Aorta (tissue), 5 donors: ENCODE measurements at places on chromosomes 1 and 21. TPM values are rescaled to one million over a fixed set of nuclear protein-coding genes. Genes with fewer than 3 reads are reported as not detected.

GRCh38 chr21:29304597-29304996 is 5.9 kb downstream of the BACH1 start:
- H3K36me3 ChIP-seq = no peaks in the 10 kb centered on the region
- H3K4me1 ChIP-seq = peaks cover 23% of the 10 kb centered on the region
- no peak overlapping the region for H3K4me3 ChIP-seq
- no peak overlapping the region for H3K27ac ChIP-seq
- no peak for DNase-seq
- no peaks in the 10 kb centered on the region for H3K27me3 ChIP-seq

The LCE3D gene
- not detected for total RNA-seq

The CDA gene
- total RNA-seq = 5.3 TPM

DNA sequence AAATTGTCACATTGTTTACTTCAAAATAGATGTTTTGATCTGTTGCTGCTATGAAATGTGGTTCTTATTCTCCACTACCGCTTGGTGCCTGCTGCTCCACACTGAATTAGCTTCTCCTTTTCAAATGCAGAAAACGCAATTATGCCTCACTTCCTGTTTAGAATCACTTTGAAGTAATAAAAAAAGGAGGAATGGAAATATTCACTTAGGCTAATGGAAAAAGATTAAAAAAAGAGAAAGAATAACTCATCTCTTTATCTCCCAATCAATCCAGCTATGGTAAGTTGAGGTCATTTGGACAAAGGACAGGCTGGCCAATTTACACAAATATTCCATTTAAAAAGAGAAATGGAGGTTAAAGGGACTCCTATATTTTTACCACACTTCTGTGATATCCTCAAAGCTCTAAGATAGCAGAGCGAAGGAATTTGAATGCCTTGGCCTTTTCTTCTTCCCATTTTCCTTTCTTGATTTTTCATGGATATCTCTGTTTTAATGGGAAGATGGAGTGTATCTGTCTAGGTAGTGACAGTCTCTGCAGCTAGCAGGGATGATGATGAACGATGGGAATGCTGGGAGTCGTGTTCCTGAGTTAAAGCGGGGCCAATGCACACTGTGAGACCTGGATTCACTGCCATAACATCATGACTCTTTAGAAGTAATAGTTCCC is 35.7 kb downstream of the RGS5 start:
- H3K27me3 ChIP-seq = no peaks in the 10 kb centered on the region
- H3K4me3 ChIP-seq = no peak overlapping the region
- peak overlapping the region; percentile 98 for H3K27ac ChIP-seq
- DNase-seq = no peak
- peaks cover 2% of the 10 kb centered on the region for H3K36me3 ChIP-seq

DNA sequence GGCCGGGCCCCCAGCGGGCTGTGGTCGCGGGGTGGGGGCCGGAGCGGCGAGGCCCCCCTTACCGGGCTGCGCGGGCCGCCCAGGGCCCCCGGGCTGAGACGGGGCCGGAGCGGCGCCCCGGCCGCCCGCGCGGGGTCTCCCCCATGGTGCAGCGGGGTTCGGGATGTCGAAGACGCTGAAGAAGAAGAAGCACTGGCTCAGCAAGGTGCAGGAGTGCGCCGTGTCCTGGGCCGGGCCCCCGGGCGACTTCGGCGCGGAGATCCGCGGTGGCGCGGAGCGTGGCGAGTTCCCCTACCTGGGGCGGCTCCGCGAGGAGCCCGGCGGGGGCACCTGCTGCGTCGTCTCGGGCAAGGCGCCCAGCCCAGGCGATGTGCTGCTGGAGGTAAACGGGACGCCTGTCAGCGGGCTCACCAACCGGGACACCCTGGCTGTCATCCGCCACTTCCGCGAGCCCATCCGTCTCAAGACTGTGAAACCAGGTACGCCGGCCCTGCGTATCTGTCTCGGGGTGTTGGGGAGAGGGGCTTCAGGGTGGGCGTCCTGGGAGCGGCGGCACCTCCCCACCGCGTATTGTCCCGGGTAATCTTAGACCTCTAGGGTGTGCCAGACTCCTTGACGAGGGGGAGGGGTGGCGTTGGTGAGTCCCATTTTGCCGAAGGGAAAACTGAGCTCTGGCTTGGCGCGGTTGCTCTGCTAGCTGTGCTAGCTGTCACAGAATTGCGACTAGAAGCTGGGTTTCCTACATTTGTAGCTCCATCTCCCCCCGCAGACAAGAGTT is 745 bp downstream of the MAGI3 start:
- H3K27me3 ChIP-seq = no peaks in the 10 kb centered on the region
- H3K27ac ChIP-seq = peak overlapping the region; percentile 76
- no peaks in the 10 kb centered on the region for H3K4me1 ChIP-seq
- peak; percentile 80 for DNase-seq
- H3K4me3 ChIP-seq = peak overlapping the region; percentile 95

GRCh38 chr1:109433322-109433721 is 7.1 kb upstream of the PSMA5 start:
- no peaks in the 10 kb centered on the region for H3K36me3 ChIP-seq
- H3K27ac ChIP-seq = no peak overlapping the region
- no peak for DNase-seq

DNA sequence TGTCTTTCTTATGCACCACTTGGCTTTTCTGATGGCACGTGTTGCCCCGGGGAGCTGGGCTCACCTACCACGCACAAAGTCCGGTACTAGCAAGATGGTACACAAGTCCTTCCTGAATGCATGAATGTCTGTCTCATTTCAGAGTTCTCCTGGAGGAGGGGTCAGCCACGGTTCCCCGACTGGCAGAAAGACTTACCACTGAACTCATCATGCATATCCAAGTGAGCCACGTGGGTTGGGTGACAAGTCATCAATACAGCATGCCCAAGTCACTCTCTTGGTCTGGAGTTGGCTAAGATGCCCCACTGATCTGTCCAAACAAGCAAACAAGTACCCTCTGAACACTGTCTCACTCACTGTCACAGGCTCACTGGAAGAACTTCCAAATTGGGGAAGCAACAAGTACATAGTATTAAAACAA is 28.6 kb upstream of the MX1 start:
- no peak overlapping the region for H3K4me3 ChIP-seq
- DNase-seq = peak; percentile 56
- H3K36me3 ChIP-seq = no peaks in the 10 kb centered on the region
- H3K27me3 ChIP-seq = no peaks in the 10 kb centered on the region
- no peaks in the 10 kb centered on the region for H3K4me1 ChIP-seq

DNA sequence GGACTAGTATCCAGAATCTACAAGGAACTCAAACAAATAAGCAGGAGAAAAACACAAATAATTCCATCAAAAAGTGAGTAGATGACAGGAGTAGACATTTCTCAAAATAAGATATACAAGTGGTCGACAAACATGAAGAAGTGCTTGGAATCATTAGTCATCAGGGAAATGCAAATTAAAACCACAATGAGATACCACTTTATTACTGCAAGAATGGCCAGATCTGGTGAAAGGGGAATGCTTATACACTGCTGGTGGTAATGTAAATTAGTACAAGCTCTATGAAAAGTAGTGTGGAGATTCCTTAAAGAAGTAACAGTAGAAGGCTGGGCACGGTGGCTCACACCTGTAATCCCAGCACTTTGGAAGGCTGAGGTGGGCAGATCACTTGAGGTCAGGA is 73.8 kb downstream of the POU2F1 start:
- peaks cover 3% of the 10 kb centered on the region for H3K4me1 ChIP-seq
- no peaks in the 10 kb centered on the region for H3K36me3 ChIP-seq
- no peak overlapping the region for H3K4me3 ChIP-seq
- DNase-seq = no peak

DNA sequence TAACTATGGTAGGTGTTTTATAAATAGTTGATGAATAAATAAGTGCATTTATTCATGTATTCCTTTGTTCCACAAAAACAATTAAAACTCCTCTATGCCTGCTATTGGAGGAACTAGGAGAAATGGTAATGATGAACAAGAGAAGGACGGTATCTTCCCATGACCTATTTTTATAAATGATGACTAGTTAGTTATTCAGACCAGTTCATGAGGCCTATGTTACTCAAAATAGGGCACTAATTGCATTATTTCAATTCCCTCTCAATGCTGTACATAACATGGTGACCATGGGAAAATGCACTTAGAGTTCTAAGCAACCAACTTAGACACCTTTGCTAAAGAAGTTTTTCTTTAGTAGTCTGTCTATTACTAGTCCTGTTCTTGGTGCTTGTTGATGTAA is 53.1 kb downstream of the XCL1 start:
- no peak overlapping the region for H3K4me3 ChIP-seq
